Cerebellum (tissue), 4 donors: ENCODE measurements at places on chromosomes 1 and 21. TPM values are rescaled to one million over a fixed set of nuclear protein-coding genes. Genes with fewer than 3 reads are reported as not detected.

The HLX gene
- 1.00 TPM for total RNA-seq

The RRP15 gene
- 12.8 TPM for total RNA-seq

The SLC22A15 gene
- 32.8 TPM for total RNA-seq

The TMEM183A gene
- total RNA-seq: 71.2 TPM

The EVA1B gene
- total RNA-seq: 5.1 TPM

The ASPM gene
- 25.3 TPM for total RNA-seq

The MROH9 gene
- not detected for total RNA-seq

The VANGL2 gene
- total RNA-seq: 17.2 TPM

The MCOLN3 gene
- total RNA-seq: 0.64 TPM

The CHI3L2 gene
- total RNA-seq: not detected

The CFHR3 gene
- total RNA-seq: not detected

The ZSCAN20 gene
- 11.1 TPM for total RNA-seq

The COL24A1 gene
- total RNA-seq: 15.2 TPM

The OR2L3 gene
- 1.9 TPM for total RNA-seq

The CYP4A22 gene
- total RNA-seq: 0.27 TPM

The SLC44A3 gene
- 3.0 TPM for total RNA-seq

The FAM3B gene
- total RNA-seq: not detected

The RCC2 gene
- total RNA-seq: 28.7 TPM

The CTNNBIP1 gene
- total RNA-seq: 22.4 TPM

The UBL4B gene
- not detected for total RNA-seq
